Ecto neural progenitor cell (in vitro differentiated cells): ENCODE measurements at places on chromosomes 16 and 17.

DNA sequence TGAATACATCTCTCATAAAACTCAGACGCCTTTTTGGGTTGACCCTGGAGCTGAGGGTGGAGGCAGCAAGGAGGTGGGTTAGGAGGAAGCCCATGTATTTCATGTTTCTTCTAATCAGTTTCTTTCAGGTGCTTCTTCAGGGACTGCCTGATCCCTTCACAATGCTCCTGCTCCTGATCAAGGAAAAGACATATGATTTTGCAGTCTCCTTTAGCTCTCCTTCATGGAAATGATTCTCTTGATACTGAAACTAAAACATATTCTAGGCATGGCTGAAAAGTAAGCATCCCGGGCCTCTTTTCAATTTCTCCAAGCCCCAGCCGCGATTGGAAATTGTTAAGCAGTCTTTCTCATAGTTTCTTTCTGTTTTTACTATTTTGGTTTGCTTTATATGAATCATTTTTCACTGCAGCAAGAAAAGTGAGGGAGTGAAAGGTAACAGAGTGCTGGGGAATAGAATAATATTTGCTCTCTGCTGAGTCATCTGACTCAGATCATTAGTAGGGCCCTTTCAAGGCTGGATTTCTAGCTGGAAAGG is 730.7 kb downstream of the CDH11 start:
- DNase-seq = no peak

- DNase-seq = no peak
These were observed 5.0 kb downstream of the ESRP2 start for GRCh38 chr16:68230956-68231355.

DNA sequence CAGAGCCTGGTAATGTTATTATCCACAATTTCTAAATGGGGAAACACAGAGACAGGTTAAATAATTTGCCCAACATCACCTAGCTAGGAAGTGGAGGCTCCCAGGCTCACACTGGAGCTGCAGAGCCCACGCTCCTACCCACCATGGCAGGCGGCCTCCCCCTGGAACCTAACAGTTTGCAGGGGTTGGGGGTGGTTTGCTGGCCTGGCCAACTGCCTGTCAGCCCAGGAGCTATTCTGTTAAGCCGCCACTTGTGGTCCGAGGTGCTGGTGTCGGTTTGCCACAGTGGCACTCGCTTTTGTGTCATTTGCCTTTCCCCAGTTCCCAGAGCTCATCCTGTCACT is 3.6 kb downstream of the PRCD start:
- DNase-seq = peak; percentile 53

- no peak for DNase-seq
These were observed 15.3 kb upstream of the ARL5C start for GRCh38 chr17:39181303-39181702.

DNA sequence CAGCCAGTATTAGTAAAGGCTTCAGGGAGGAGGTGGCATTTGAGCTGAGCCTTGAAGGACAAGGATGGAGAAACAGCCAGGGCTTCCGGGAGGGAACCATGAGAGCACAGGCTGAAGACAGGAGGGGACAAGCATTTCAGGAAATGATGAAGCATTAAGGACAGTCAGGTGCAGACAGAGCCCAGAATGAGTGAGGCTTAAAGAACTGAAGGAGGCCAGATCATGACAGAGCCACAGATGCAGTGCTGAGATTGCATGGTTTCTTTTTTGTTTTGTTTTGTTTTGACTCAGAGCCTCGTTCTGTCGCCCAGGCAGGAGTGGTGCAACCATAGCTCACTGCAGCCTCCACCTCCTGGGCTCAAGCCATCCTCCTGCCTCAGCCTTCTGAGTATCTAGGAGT is 211.5 kb downstream of the SOX9 start:
- DNase-seq = no peak

- DNase-seq = no peak
These were observed 12.7 kb downstream of the MYO18A start for GRCh38 chr17:29167393-29168078.

- no peak for DNase-seq
These were observed at the start of gene CSHL1 for GRCh38 chr17:63911041-63911635. TSS of gene CSHL1 (minus strand) at chr17:63911258. CDS start at chr17:63911196, 62 bp downstream.

DNA sequence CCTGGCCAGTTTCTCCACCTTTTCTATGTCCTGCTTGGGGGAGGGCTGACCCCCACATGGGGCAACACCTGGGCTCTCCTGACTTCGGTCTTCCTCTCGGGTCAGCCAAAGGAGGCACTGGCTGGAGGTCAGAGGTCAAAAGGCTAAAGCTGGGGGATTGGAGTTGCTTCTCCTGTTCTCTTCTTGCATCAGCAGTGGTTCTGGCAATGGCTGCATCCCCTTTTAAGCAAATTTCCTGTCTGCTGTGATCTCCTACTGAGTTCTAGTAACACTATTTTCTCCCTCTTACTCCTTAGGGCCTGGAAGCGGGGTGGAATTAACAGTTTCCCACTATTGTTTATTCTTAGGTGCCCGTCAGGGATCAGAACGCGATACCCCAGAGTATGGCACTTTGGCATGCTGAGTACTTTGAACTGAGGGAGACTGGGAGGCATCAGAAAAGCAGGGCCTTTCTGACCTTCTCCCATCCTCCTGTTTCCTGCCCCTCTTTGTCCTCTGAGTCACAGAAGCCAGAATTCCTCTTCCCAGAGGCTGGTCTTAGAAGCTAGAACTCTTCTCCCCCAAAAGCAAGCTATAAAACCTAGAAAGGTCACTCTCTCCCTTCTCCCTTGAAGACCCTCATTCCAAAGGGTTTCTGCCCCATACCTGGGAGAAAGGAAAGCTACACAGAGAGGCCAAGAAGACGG is 268.2 kb downstream of the STX8 start:
- no peak for DNase-seq

- no peak for DNase-seq
These were observed 18.3 kb downstream of the VPS53 start for GRCh38 chr17:696369-696768.

- DNase-seq = no peak
These were observed 51.2 kb downstream of the PLD6 start for GRCh38 chr17:17154981-17155380.

DNA sequence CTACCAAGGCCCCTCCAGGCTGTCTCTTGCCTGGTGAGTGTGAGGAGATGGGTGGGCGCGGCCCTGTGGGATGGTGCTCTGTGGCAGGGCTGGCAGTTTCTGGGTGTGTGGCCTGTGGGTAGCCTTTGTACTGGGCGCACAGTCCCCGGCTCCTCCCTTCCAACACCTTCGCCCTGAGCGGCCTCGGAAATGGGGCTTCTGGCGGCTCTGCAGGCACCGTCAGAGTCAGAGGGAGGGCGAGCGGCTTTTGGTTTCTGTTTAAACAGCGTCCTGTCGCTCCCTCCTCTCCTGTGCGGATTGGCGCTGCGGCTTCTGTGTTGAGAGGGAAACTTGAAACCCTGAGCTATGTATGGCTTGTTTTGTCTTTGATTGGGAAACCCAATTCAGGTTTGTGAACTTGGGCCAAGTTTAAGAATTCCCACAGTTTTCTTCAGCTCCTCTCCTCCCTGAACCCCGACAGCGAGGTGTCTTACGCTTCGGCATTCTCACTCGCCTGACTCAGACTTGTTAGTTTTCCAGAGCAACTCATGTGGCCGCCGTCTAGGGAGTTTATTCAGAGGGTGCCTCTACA is 8.3 kb upstream of the ZNF750 start:
- no peak for DNase-seq

GRCh38 chr16:54493061-54493460 is 206.5 kb upstream of the IRX3 start:
- DNase-seq = no peak

GRCh38 chr16:51149721-51150164 is 1.3 kb downstream of the SALL1 start:
- no peak for DNase-seq

DNA sequence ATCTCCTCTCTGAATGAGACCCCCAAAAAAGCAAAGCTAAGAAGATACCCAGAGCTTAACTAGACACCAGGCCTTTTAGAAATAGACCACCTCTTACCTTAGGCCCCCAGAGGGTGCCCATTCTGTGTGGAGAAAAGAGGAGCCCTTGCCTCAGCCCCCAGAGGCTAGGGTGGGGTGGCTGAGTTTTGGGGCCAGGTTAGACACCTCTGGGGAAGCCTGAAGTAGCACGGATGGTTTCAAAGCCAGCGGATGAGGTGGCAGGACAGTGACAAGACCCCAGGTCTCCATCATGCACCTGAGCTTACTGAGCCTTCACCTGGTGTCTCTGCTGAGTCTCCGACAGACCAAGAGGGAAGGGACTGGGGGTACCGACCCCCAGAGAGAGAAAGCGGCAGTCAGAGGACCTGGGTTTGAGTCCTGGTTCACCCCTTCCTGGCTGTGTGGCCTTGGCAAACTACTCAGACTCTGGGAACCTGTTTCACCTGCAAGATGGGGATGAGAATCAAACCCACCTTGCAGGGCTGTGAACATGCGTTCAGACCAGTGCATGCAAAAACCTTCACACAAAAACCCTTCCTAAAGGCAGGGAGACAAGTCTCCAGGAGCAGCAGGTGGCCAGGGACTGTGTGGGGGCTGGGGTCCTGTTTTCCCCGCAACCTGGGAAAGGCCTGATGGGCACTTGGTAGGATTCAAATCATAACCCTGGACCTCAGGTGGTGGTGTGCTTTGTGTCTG is 7.7 kb downstream of the SCGB1C2 start:
- DNase-seq = no peak

GRCh38 chr17:81131486-81132196 is 33.7 kb upstream of the PVALEF start:
- DNase-seq = no peak

DNA sequence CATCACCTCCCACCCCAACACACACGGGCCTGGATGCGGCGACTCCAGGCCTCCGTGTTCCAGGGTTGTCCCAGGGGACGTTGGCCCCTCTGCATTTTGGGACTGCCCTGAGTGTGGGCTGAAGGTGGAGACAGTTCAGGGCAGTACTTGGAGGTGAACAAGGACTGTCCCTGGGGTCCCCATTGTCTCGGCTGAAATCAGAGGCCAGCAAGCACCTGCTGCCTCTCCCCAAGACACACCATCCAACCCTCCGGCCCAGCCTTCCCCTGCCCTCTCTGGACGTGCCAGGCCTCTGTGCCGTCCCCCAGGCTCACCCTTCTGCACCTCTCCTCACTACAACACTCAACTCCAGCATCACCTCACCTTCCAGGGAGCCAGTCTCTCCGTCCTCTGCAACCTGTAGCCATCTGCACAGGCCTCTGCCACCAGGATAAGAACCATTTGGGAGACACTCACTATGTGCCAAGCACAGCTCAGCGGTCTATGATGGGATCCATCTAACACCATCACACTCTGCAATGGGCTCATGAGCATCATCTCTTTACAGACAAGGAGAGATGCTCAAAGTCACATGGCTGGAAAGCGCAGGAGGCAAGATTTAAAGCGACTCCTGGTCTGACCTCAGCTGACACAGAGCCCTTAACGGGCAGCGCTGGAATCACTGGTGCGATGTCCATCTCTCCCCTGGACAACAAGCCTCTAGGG is 104.5 kb upstream of the SEC14L1 start:
- no peak for DNase-seq

GRCh38 chr17:28390141-28390540 is 15.9 kb downstream of the SLC46A1 start:
- no peak for DNase-seq

GRCh38 chr17:28969706-28970393 is 18.5 kb upstream of the PHF12 start:
- DNase-seq = no peak

DNA sequence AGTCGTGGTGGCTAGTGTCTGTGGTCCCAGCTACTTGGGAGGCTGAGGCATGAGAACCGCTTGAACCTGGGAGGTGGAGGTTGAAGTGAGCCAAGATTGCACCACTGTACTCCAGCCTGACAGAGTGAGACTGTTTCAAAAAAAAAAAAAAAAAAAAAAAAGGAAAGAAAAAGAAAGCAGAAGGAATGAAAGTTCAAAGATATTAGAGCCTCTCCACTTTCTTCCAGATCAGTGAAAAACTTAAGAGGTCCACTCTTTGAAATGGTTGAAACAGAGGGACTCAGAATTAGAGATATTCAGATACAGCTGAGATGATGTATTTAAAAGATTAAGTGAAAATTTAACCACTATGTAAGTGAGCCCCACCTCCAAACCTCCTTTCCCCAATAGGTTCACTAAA is 16.8 kb downstream of the MED13 start:
- no peak for DNase-seq

GRCh38 chr17:48961516-48962233 is 6.7 kb downstream of the GIP start:
- DNase-seq = peak; percentile 74

- DNase-seq = no peak
These were observed 12.6 kb downstream of the KCTD2 start for GRCh38 chr17:75059369-75060345.

- DNase-seq = no peak
These were observed 181.8 kb upstream of the AXIN2 start for GRCh38 chr17:65743308-65743655.

GRCh38 chr16:53100889-53101288 is 46.1 kb downstream of the CHD9 start:
- no peak for DNase-seq

GRCh38 chr17:383771-384621 is 31.4 kb upstream of the RPH3AL start:
- peak; percentile 55 for DNase-seq

GRCh38 chr16:22190081-22190775 is 15.8 kb upstream of the EEF2K start:
- DNase-seq = peak; percentile 100

- no peak for DNase-seq
These were observed 3.6 kb downstream of the MYO1C start for GRCh38 chr17:1488826-1489270.

DNA sequence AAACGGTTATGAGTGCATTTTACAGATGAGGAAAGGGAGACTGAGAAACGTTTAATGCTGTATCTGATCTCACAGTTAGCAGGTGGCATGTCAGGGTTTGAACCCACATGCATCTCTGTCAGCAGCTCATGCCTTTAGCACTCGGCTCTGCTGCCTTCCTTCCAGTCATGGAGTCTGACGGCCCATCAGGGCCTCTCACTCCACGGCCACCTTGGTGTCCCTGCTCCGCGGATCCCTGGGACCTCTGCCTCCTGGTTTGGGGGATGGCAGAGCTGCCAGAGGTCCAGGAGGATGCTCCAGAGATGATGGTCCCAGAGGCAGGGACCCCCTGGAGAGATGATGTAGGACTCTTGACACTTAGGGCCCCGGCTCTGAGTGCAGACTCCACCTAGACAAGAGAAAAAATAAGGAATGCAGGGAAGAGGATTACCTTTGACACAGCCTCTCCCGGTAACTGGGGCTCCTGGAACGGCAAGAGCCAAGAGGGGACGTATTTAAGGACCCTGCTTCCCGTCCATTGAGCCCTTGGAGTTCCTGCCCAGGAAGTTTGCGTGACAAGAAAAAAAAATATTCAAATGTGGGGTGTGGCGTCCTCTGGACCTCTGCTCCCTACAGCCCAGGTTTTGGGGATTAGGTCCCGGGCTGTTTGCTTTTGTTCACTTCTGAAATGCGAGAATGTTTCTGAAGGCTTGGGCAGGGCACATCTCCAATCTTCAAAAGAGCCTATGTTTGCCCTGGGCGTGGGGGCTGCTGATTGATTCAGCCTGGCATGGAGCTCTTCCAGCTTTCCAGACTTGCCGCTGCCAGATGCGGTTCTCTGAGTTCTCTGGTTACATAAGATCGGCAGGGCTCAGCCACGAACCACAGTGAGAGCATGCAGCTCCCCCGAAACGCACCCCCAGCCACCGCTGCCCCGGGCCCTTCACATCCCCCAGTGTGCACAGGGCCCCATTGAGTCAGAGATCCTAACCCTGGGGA is at the start of gene ALDH3A1:
Gene ALDH3A1 (minus strand): TSS at position 470 of the 978 bp plus-strand sequence. CDS start 3,169 bp downstream, outside the sequence.
- no peak for DNase-seq

GRCh38 chr17:17907469-17907868 is 64.7 kb downstream of the TOM1L2 start:
- no peak for DNase-seq
